ENCODE measurements at places on chromosomes 1 and 21.

DNA sequence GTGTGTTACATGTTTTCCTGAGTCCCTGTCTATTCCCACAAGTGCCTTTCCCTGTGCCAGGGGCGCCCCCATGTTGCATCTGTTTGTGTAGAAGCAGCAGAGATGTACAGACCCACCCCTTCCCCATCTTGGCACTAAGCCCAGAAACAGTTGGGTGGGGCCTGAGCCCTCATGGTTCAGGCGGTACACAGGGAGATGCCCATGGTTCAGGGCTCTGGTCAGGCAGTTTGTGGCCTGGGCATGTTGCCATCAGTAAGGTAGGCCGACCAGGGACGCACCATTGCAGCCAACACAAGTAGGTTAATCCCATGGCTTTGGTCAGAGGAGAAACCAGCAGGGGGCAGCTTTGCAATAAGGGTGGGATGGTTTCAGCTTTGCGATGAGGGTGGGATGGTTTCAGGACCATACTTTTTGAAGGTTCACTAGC, 914 bp upstream of the ADGRB2 start:
- DNase-seq: peak; percentile 88

DNA sequence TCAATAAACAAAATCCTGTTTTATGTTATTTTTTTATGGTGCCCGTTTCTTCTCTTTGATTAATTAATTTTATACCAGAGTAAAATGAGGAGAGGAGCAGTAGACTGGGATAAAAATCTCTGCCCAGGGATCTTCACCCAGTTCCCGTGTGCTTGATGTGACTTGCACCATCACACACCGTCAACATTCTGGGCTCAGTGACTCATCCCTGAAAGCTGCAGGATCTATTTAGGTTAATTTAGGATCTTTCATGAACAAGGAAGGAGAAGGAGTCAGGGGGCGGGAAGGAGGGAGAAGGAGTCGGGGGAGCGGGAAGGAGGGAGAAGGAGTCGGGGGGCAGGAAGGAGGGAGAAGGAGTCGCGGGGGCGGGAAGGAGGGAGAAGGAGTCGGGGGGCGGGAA, 182.4 kb downstream of the SMYD3 start:
- no peak for DNase-seq

GRCh38 chr1:193549081-193549480, 362.7 kb upstream of the B3GALT2 start:
- DNase-seq: no peak

- no peak for DNase-seq
Measured at GRCh38 chr1:178599087-178599486, 86.2 kb downstream of the TEX35 start.

DNA sequence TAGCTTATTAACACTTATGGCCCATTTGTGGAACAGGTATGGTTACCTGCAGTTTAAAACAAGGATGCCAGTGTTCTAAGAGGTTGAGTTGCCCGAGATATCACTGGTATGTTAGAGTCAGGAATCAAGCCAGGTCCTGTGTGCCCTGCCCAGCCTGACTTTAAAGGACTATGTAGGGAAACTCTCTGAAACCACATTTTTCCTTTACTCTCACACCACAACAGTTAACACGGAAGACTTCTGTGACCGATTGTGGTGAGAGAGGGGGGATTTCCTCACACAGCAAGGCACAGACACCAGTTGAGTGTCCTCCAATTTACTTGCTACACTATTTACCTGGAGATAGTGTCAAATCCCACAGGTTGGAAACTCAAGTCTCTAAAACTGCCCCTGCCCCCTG, 47.8 kb downstream of the UCK2 start:
- no peak for DNase-seq

GRCh38 chr1:163173121-163173520, 29.6 kb downstream of the RGS5 start:
- DNase-seq: no peak

DNA sequence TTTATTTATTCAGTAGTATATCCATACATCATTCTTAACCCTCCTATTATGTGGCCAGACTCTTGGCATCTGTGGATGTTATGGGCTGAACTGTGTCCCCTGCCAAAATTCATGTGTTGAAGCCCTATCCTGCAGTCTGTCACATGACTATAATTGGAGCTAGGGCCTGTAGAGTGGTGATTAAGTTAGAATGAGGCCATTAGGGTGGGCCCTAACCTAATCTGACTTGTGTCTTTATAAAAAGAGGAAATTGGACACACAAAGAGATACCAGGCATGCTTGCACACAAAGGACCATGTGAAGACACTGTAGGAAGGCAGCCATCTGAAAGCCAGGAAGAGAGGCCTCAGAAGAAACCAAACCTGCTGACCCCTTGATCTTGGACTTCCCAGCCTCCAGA, 6.6 kb downstream of the ZMYND12 start:
- no peak for DNase-seq

DNA sequence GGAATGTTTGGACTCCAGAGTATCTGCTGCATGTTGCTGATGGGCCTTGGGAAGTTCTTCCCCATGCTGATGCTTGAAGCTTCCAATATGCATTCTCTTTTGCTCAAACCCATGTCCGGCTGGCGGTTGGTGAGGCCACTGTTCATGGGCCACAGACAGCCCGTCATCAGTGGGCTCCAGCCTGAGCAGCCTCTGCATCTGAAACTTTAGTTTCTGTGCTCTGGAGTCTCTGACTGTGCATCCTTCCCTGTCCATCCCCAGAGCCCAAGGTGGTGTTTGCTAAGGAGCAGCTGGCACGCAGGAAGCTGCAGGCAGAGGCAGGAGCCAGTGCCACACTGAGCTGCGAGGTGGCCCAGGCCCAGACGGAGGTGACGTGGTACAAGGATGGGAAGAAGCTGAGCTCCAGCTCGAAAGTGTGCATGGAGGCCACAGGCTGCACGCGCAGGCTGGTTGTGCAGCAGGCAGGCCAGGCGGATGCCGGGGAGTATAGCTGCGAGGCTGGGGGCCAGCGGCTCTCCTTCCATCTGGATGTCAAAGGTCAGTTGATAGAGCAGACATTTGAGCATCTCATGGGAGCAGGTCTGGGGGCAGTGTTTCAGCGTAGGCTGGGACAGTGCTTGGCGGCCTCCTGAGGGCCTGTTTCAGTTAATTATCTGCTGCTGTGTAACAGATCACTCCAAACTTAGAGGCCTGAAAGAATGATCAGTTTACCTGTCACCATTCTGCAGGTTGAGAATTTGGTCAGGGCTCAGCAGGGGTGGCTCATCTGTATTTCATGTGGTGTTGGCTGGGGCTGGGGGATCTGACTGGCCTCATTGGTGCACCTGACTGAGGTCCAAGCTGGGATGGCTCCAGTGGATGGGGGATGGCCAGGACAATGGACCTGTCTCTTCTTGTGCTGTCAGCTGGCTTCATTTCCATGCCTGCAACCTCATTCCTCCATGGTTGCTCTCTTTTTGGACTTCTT, 16.6 kb downstream of the OBSCN start:
- no peak for DNase-seq

GRCh38 chr1:203267347-203267846, 37.9 kb upstream of the BTG2 start:
- peak; percentile 86 for DNase-seq

DNA sequence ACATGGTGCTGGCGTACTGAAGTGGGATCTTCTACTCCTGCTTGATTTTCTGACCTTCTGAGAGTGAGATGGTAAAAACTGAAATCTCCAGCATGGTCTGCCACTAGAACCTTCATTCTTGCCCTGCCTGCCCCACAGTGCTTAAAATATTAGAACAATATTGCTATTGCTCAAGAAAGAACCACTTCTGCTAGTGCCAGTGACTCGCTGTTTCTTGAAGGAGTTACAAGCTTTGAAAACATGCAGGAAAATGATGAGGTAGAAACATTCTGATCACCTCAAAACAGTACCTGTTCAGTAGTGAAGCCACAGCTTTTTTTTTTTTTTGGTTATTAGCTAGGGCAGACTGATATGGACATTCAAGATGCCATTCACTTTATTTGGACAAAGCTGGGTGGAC, 95.3 kb downstream of the BACH1 start:
- DNase-seq: no peak

GRCh38 chr1:79785561-79785960, 779.0 kb upstream of the ADGRL4 start:
- no peak for DNase-seq

DNA sequence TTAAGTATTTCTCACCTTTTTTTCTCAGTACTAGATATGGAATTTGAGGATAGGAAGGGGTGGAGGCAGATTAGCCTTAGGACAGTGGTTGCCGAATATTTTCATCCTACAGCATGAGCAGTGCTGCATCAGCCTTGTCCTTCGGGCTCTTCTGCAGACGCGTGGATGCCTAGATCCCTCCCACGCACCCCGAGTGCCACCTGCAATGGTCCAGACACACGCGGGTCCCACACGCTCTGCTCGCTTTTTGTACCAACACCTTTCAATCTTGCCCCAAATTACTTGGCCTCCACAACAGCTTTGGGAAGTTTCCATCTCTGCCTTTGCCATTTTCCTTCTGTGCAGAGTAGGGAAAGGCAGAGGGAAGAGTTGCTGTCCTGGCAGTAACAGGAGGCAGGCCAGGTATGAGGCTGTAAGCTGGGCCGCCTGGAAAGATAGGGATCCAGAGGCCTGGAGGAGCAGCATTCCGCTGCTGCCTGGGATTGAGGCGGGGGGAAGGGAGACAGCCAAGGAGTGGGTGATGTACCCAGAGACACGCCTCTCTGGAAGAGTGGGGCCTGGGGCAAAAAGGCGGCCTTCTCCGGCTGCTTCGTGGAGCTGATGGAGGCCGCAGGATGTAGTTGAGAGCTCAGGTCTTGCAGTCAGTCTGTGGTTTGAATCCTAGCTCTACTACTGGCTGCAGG, 467.7 kb downstream of the KIF26B start:
- DNase-seq: no peak

DNA sequence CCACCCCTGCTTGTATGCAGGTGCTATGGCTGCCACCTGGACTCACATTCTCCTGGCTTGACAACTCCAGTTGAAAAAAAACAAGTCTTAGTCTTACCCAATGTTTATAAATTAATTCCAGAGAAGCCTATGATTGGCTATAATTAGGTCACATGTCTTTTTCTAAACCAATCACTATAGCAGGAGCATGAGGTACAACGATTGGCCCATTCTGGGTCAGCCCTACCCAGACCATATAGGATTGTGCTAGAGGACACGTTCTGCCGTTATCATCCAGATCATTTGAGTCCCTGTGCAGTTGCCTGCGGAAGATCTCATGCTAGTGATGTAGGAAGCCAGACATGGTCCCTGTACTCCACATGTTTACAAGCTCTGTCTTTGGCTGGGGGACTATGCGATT, 41.9 kb upstream of the PARP1 start:
- DNase-seq: no peak

GRCh38 chr21:45328198-45329091, 40.8 kb upstream of the POFUT2 start:
- no peak for DNase-seq

DNA sequence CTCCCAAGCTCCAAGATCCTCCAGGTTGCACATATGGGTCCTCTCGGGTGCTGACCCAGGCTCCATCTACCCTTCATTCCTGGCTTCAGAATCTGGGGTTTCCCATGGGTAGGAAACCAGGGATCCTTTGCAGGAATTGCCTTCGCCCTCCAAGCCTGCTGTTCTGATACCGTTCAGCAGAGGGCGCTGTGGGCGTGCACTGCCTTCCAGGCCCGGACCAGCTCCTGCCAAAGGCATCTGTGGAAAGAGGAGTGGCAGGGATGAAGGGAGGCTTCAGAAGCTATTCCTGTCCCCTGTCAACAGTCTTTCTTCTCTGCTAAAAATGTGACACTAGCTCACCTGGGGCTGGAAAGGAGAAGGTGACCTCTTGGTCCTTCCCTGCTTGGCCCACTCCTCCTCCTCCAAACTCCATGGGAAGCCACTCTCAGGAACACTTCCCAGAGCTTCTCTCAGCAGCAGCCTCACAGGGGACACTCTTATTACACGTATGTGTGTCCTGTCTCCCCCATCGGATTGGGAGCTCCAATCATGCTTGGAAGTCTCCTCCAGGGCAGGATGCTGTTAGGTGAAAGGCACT, 71.2 kb downstream of the VWA5B1 start:
- peak; percentile 67 for DNase-seq

DNA sequence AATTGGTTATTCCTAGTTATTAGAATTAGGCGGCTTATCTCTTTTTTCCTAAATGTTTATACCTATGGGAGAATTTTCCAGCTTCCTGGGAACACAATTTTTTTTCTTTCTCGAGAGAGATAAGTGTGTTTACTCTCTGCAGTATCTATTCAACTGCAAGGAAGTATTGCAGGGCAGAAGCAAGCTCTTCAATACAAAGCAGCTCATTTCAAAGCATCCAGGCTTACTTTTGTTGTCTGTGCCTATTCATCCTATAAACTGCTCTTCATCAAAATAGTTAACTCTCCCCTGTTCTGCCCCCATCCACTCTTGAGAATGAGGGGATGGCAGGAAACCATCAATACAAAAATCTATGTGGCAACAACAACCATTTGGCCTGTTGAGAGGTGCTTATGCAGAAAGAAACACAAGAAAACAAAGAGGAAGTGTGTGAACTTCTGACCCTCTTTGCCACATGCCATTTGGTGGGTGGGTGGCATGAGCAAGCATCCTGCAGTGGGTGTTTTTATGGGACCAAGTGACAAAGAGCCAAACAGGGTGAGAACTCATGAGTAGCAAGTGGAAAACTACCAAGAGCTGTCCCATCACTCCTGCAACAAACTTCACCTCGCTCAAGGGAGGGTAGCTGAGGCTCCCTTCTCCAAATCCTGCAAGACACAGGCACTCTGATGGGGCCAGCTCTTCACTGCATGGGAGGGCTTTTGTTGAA, 50.6 kb upstream of the MRPS6 start:
- peak; percentile 58 for DNase-seq

DNA sequence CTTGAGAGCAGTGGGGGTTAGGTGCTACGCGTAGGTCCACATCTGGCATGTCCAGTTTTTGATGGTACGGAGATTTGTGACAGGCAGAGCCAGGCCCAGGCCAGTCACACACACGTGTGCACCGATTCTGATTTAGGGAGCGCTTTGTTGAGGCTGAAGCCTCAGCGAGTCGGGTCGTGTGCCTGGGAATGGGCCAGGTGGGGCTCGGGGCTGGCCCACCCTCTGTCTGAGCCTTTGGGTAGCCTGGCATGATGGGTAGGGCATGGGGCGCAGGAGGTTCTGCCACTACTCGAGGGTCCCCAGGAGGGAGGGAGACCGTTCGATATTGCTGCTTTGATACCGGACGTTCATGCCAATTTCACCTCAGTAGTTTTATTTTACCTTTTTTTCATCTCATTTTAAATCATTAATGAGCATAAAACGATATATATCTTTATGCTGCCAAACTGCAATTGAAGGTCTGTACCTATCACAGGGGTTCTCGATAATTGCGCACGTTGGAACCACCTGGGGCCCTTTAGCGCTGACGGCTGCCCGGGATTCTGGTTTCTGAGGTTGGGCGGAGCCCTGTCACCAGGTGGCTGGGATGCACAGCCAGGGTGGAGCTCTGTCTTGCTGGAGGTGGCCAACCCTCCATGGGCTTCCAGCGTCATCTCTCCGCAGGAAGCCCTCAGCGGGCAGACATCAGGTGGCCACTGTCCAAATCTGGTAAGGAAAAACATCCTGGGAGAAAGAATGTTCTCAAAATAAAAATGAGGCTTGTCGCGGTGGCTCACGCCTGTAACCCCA, 71.9 kb downstream of the SCCPDH start:
- no peak for DNase-seq

GRCh38 chr21:14548779-14549178, 2.7 kb upstream of the SAMSN1 start:
- no peak for DNase-seq

- no peak for DNase-seq
Measured at GRCh38 chr1:245412306-245412705, 257.5 kb downstream of the KIF26B start.

GRCh38 chr1:158095737-158096335, 84.9 kb upstream of the CD1D start:
- DNase-seq: no peak

All from NCI-H345 (cell line).